Airway epithelial cell (primary cell): ENCODE measurements at places on chromosomes 7 and 10. TPM values are rescaled to one million over a fixed set of nuclear protein-coding genes. Genes with fewer than 3 reads are reported as not detected.

Gene MMP21
- not detected in 2 replicates for total RNA-seq

Gene CPA4
- 30.4 and 31.7 TPM in 2 replicates for total RNA-seq

Gene HOXA5
- not detected in 2 replicates for total RNA-seq

Gene TMEM270
- total RNA-seq = not detected in 2 replicates

Gene ADCY1
- 0.05 and 0.07 TPM in 2 replicates for total RNA-seq

Gene PTPRE
- total RNA-seq = 11.1 and 20.5 TPM in 2 replicates

Gene ADGRA1
- not detected in 2 replicates for total RNA-seq

Gene VAX1
- total RNA-seq = not detected in 2 replicates

Gene PRKCQ
- total RNA-seq = 2.5 TPM in 2 replicates

Gene CFAP70
- 0.33 and 0.42 TPM in 2 replicates for total RNA-seq

Gene STEAP2
- total RNA-seq = 5.9 and 9.1 TPM in 2 replicates

Gene CCL24
- total RNA-seq = not detected in 2 replicates

Gene LAMB1
- 68.5 and 91.7 TPM in 2 replicates for total RNA-seq

Gene NUTM2D
- 1.3 and 3.8 TPM in 2 replicates for total RNA-seq

Gene WEE2
- not detected in 2 replicates for total RNA-seq

Gene AKR1C8
- total RNA-seq = not detected in 2 replicates

Gene TNS3
- total RNA-seq = 14.8 and 17.8 TPM in 2 replicates

Gene CTAGE6
- 0.07 TPM in 1 of 2 replicates, not detected in the other for total RNA-seq

Gene PDGFA
- 58.2 and 72.8 TPM in 2 replicates for total RNA-seq

Gene FAM25G
- total RNA-seq = 5.3 and 29.8 TPM in 2 replicates

Gene FKBP6
- not detected in 2 replicates for total RNA-seq

Gene PODXL
- 0.14 and 0.85 TPM in 2 replicates for total RNA-seq

Gene PRSS37
- not detected in 2 replicates for total RNA-seq

Gene SUMF2
- 124 and 158 TPM in 2 replicates for total RNA-seq

Gene PRPF18
- total RNA-seq = 20.2 and 20.5 TPM in 2 replicates

Gene TAS2R5
- total RNA-seq = 0.14 and 0.79 TPM in 2 replicates

Gene KCNIP2
- total RNA-seq = 0.42 TPM in 1 of 2 replicates, not detected in the other

Gene CRTAC1
- total RNA-seq = not detected in 2 replicates

Gene ZNF853
- 0.70 and 0.99 TPM in 2 replicates for total RNA-seq

Gene STAM
- 21.5 and 23.6 TPM in 2 replicates for total RNA-seq
